H1 (cell line): ENCODE measurements at places on chromosomes 7 and 10. TPM values are rescaled to one million over a fixed set of nuclear protein-coding genes. Genes with fewer than 3 reads are reported as not detected.

Gene TRIM50
- total RNA-seq = 0.31 TPM in 1 of 2 replicates, not detected in the other

Gene GARIN1A
- 0.29 and 0.34 TPM in 2 replicates for total RNA-seq

Gene LAMB1
- total RNA-seq = 37.2 and 38.5 TPM in 2 replicates

Gene MRPS24
- 132 and 133 TPM in 2 replicates for total RNA-seq

Gene MUC3A
- total RNA-seq = 43.9 and 44.6 TPM in 2 replicates

GRCh38 chr10:130812381-130813148 is 499.0 kb downstream of the TCERG1L start:
- no peaks in the 10 kb centered on the region for H3K36me3 ChIP-seq
- no peak overlapping the region for H3K4me3 ChIP-seq
- no peak for DNase-seq
- no peak overlapping the region for H3K27ac ChIP-seq
- H3K27me3 ChIP-seq = no peaks in the 10 kb centered on the region

DNA sequence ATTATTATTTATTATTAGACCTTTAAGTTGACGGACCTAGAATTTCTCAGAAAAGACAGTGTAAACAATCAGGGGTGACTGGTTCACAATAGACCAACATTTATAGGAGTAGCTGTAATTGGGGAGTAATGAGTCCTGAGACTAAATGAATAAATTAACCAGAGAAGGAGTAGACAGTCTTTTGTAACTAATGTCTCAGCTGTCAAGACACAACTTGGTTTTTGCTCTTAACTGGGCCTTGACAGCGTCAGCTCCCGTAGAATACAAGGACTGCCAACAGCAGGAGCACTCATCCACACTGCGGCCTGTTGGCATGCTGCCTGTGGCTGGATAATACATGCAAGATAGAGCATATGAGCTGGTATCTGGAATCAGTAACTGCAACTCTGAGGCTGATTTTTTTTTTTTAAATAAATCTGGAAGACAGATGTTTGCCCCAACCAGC is 123.9 kb downstream of the CACNA2D1 start:
- H3K27me3 ChIP-seq = peaks cover 1% of the 10 kb centered on the region
- H3K36me3 ChIP-seq = no peaks in the 10 kb centered on the region
- DNase-seq = no peak

DNA sequence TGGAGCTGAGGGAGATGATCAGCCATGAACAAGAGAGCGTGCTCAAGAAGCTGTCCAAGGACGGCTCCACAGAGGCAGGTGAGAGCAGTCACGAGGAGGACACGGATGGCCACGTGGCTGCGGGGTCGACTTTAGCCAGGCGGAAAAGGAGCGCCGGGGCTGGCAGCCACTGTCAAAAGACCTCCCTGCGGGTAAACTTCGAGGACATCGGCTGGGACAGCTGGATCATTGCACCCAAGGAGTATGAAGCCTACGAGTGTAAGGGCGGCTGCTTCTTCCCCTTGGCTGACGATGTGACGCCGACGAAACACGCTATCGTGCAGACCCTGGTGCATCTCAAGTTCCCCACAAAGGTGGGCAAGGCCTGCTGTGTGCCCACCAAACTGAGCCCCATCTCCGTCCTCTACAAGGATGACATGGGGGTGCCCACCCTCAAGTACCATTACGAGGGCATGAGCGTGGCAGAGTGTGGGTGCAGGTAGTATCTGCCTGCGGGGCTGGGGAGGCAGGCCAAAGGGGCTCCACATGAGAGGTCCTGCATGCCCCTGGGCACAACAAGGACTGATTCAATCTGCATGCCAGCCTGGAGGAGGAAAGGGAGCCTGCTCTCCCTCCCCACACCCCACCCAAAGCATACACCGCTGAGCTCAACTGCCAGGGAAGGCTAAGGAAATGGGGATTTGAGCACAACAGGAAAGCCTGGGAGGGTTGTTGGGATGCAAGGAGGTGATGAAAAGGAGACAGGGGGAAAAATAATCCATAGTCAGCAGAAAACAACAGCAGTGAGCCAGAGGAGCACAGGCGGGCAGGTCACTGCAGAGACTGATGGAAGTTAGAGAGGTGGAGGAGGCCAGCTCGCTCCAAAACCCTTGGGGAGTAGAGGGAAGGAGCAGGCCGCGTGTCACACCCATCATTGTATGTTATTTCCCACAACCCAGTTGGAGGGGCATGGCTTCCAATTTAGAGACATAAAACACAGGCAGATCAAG is 3.3 kb downstream of the GDF2 start:
- no peaks in the 10 kb centered on the region for H3K36me3 ChIP-seq
- no peaks in the 10 kb centered on the region for H3K27me3 ChIP-seq
- no peak for DNase-seq
- H3K4me1 ChIP-seq = no peaks in the 10 kb centered on the region
- H3K4me3 ChIP-seq = no peak overlapping the region

DNA sequence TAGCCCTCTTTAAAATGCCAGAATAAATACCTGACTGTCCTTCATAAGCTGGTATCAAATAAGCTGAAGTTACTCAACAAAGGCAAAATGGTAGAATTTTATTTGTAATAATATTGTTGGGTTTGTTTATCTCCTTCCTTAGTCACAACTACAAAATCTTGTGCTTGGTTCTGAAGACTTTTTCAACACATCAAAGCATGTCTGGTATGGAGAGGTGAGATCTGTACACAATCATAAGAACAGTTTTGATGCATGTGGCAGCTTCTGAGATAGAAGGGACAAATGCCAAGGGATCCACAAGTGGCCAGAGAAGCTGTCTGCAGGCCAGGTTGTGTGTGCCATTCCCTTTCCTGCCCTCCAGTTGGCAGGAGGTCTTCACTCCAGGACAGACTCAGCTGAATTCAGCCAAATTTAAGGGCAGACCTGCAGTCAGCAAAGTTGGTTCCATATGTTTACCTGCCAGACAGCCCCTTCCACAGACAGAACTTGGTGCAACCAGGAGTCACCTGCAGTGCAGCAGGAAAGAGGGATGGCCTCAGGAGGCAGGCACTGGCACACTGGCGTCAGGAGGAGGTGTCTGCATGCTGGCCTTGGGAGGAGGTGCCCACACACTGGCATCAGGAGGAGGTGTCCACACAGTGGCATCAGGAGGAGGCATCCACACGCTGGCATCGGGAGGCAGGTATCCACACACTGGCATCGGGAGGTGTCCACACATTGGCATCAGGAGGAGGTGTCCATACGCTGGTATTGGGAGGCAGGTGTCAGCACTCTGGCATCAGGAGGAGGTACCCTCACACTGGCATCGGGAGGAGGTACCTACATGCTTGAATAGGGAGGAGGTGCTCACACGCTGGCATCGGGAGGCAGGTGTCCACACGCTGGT is 93.1 kb upstream of the IKZF1 start:
- no peak overlapping the region for H3K27ac ChIP-seq
- no peaks in the 10 kb centered on the region for H3K27me3 ChIP-seq
- H3K4me1 ChIP-seq = no peaks in the 10 kb centered on the region
- DNase-seq = no peak
- H3K36me3 ChIP-seq = no peaks in the 10 kb centered on the region
- no peak overlapping the region for H3K4me3 ChIP-seq

- H3K27me3 ChIP-seq = no peaks in the 10 kb centered on the region
- peaks cover 6% of the 10 kb centered on the region for H3K4me1 ChIP-seq
- no peak for DNase-seq
- H3K27ac ChIP-seq = no peak overlapping the region
- peaks cover 23% of the 10 kb centered on the region for H3K36me3 ChIP-seq
Observed at GRCh38 chr7:66150471-66150870, 35.8 kb downstream of the CRCP start.

GRCh38 chr10:133034092-133034491 is 53.6 kb upstream of the ADGRA1 start:
- H3K27ac ChIP-seq = no peak overlapping the region
- no peak overlapping the region for H3K4me3 ChIP-seq
- no peaks in the 10 kb centered on the region for H3K27me3 ChIP-seq
- DNase-seq = no peak
- 0 out of 2 replicates have a peak, but pooled peaks cover 2% of the 10 kb centered on the region for H3K4me1 ChIP-seq
- no peaks in the 10 kb centered on the region for H3K36me3 ChIP-seq

GRCh38 chr10:113097036-113097435 is 147.0 kb downstream of the TCF7L2 start:
- no peak for DNase-seq
- 0 out of 2 replicates have a peak, but pooled peaks cover 2% of the 10 kb centered on the region for H3K36me3 ChIP-seq
- no peaks in the 10 kb centered on the region for H3K27me3 ChIP-seq
- no peak overlapping the region for H3K4me3 ChIP-seq
- H3K4me1 ChIP-seq = peaks cover 4% of the 10 kb centered on the region
- H3K27ac ChIP-seq = 0 out of 2 replicates have a peak overlapping the region, but pooled peaks have one; percentile 19

GRCh38 chr10:5549462-5550249 is 24.9 kb downstream of the CALML3 start:
- no peak overlapping the region for H3K4me3 ChIP-seq
- peaks cover 3% of the 10 kb centered on the region; the same call in 1 of the 2 replicates for H3K4me1 ChIP-seq

- no peak overlapping the region for H3K4me3 ChIP-seq
- no peaks in the 10 kb centered on the region; the same call in 1 of the 2 replicates for H3K4me1 ChIP-seq
- H3K27ac ChIP-seq = no peak overlapping the region
- H3K36me3 ChIP-seq = no peaks in the 10 kb centered on the region
- no peaks in the 10 kb centered on the region for H3K27me3 ChIP-seq
Observed at GRCh38 chr10:2798336-2799022, 268.9 kb upstream of the PFKP start.

- no peak overlapping the region for H3K27ac ChIP-seq
- no peaks in the 10 kb centered on the region for H3K27me3 ChIP-seq
- no peak overlapping the region for H3K4me3 ChIP-seq
- DNase-seq = no peak
Observed at GRCh38 chr10:124005991-124006392, 87.4 kb downstream of the CHST15 start.

DNA sequence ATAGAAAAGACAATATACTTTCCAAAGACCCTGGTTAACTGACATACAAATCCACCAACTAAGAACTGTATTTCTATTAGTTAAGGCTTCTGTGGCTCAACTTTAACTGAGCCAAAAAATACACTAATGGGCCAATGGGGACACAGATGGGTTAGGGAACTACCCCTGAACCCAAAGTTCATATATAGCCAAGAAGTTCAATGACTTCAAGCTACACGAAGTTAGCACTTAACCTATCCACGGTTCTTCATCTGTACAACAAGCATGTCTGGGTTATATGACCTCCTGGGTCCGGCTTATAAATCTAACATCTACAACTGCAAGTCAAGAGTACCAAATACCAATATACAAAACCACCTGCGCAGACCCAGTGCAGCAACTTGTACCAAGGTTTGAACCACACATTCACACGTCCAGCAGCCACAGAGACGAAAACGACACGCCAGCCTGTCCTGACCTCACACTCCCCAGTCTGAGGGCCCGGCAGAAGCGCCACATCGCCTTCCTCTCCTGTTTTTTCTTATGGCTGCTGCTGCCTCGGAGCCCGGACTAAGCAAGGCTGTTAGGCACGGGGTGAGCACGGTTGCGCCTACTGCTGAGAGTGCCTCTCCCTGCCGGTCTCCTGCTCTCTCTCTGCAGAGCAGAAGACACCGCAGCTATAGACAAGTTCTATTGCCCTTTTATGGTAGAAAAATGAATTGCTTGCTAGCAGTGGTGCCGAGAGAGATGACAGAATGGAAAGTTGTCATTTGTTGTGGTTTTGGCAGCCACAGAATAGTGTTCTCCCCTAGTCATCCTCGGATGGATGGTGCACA is 86.3 kb downstream of the RNF216 start:
- no peak overlapping the region for H3K27ac ChIP-seq
- H3K27me3 ChIP-seq = no peaks in the 10 kb centered on the region
- no peaks in the 10 kb centered on the region for H3K36me3 ChIP-seq
- no peak for DNase-seq

GRCh38 chr10:100683545-100684300 is 61.7 kb upstream of the PAX2 start:
- H3K4me3 ChIP-seq = peak overlapping the region; percentile 19; the same call in 1 of the 2 replicates
- H3K36me3 ChIP-seq = no peaks in the 10 kb centered on the region
- no peak overlapping the region for H3K27ac ChIP-seq
- H3K4me1 ChIP-seq = peaks cover 11% of the 10 kb centered on the region
- peaks cover 13% of the 10 kb centered on the region for H3K27me3 ChIP-seq
- DNase-seq = no peak

- no peak overlapping the region for H3K27ac ChIP-seq
- H3K4me1 ChIP-seq = no peaks in the 10 kb centered on the region
- H3K36me3 ChIP-seq = no peaks in the 10 kb centered on the region
- no peak for DNase-seq
- H3K4me3 ChIP-seq = no peak overlapping the region
Observed at GRCh38 chr10:113651021-113651420, 12.8 kb downstream of the NRAP start.
